ENCODE measurements at places on chromosomes 5 and 9.

DNA sequence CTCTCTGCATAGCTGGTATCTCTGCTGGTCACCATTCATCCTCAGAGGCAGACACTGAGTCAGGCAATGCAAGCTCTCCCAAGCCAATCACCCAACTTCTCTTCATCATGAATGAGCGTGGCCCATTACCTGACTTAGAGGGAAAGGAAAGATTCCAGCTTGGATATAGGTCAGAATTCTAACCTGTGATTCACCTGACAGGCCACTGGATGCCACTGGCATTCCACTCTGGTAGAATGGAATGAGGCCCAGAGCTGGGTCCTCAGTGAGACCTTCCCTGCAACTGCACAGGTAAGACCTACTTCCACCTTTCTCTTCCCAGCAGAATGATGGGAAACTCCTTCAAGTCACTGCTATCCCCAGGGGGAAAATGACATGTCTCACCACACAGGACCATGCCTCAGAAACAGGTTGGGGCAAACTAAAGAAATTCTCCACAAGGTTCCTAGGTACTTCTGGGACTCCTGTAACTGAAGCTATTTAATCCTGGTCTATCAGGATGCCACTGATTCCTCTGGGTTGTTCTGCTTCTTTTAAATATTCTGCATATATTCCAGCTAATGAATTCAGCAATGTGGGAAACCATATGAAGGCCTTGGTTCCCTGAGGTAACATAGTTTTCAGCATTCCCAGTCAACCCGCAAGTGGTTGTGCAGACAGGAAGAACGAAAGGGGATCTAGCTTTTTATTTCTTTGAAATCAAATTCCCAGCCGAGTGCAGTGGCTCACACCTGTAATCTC, 62.0 kb downstream of the SUSD1 start:
- peak; percentile 11 for DNase-seq

DNA sequence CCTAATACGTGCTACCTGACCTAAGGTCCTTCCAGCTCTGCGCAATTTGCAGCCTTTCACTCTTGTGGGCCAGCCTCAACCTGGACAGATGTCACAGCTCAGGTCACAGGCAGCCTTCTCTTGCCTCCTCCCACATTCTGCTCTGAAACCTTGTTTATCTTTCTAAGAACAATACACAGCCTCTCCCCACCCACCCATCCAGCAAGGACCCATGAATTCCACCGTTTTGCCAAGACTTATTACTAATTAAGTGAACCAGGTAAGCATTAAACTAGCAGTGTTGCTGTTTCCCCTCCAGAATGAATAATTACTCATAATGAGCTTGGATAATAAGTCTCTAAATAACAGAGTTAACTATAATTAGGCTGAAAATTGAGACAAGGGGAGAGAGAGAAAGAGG, 11.0 kb downstream of the FABP6 start:
- no peak for DNase-seq

- DNase-seq: no peak
Observed at GRCh38 chr9:1910269-1910811, 104.8 kb upstream of the SMARCA2 start.

DNA sequence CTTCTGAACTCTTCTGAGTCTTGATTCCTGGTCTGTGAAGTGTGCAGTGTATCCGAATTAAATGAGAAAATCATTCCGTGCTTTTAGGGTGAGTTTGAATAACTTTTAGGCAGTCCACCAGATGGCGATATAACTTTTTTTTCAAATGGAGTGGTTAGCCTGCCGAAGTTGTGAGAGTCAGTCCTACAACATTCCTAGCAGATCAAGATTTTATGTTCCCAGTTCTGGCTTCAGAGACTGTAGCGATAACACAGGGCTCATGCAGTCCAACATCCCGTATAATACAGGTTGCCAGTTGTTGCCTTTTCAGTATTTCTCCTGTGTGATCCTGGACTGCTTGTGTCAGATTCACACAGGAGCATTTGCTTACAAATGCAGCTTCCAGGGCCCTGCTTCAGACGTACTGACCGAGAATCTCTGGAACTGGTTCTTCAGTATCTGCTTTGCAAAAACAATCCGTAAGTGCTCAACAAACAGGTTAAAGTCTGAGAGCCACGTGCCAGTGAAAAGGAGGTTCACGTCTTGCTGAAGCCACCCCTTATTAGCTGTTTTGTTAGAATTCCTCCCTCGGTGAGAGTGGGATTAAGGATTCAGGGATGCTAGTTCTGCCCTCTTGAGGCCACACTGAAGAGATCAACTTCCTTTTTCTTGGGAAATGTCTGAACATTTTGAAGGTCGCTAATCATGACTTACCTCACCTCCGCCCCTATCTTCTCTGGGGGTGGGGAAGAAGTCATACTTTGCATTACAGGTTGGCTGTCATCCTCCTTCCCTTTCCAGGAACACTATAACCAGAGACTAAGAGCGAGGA, 22.8 kb downstream of the SMIM3 start:
- peak; percentile 85 for DNase-seq

- DNase-seq: no peak
Observed at GRCh38 chr5:52758014-52758413, 29.7 kb upstream of the ITGA1 start.

- DNase-seq: no peak
Observed at GRCh38 chr5:17290540-17290974, 73.1 kb downstream of the BASP1 start.

DNA sequence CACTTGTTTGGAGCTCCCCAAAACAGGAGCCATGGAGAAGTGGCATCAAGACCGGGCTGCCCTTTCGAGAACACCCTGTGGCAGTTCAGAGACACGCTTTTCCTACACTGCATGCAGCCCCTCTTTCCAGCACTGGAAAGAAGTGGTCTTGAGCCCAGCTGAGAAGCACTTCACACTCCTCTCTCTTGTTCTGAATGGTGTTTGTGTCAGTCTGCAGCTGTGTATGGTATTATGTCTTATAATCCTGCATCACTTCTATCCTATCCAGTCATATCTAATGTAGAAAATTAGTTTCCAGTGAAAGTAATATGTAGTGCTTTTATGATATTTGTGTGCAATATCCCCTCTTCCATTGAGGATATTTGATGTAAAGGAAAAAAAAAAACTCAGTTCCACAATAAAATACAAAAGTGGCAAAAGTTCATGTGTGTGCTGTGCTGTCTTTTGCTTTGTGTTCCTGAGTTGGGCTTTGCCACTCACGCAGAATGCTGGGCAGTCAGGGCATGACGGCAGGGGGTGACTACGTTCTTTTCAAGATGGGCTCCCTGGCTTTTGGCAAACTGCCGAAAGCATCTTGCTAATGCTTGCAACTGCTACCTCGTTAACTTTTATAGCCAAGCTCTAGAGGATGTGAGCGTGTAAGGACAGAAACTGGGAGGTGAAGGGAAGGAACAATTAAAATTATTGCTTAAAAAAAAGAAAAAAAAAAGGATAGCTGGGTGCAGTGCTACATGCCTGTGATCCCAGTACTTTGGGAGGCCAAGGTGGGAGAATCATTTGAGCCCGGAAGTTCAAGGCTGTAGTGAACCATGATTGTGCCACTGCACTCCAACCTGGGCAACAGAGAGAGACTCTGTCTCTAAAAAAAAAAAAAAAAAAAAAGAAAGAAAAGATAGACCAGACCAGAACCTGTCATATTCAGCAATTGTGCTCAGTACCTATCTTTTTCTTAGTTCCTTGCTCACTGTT, 102.2 kb downstream of the MAP1B start:
- no peak for DNase-seq

GRCh38 chr9:121837113-121837961, 185.9 kb downstream of the DAB2IP start:
- DNase-seq: no peak

GRCh38 chr9:98851730-98852459, 44.4 kb downstream of the GALNT12 start:
- no peak for DNase-seq

- peak; percentile 81 for DNase-seq
Observed at GRCh38 chr9:90099262-90099963, 494.6 kb downstream of the GADD45G start.
